ENCODE measurements at places on chromosomes 13 and 19. TPM values are rescaled to one million over a fixed set of nuclear protein-coding genes. Genes with fewer than 3 reads are reported as not detected.
A peak's percentile ranks its signal among the peaks of the same experiment; 100 is the strongest.

DNA sequence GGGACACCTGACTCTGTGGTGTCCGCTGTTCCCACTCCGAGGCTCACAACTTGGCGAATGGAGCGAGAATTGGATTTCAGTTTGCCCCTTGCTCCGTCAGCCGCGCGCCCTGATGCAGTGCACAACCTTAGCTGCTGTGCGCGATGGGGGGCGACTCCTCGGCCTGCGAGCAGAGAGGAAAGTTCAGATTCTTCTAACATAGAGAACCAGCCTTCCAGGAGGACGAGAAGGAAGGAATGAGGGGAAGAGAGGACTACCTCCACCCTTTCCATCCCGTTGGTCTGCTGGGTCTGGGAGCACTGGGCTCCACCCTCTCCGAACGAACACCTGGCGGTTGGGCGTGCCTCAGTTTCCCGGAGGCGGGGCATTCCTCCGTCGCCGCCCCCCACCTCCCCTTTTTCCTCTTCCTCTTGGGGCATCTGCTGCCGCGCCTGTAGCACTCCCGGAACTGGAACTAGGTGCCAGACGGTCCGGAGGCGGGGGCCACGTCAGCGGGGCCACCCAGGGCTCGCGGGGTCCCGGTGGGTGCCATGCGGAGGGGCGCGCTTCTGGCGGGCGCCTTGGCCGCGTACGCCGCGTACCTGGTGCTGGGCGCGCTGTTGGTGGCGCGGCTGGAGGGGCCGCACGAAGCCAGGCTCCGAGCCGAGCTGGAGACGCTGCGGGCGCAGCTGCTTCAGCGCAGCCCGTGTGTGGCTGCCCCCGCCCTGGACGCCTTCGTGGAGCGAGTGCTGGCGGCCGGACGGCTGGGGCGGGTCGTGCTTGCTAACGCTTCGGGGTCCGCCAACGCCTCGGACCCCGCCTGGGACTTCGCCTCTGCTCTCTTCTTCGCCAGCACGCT is at the start of gene KCNK6:
Gene KCNK6, plus strand, starts transcription at position 425 of the 838 bp plus-strand sequence. Its CDS starts 106 bp downstream, at position 531.
- DNase-seq = peak; percentile 16

GRCh38 chr19:15293781-15294491 is 38.4 kb downstream of the BRD4 start:
- DNase-seq = no peak

DNA sequence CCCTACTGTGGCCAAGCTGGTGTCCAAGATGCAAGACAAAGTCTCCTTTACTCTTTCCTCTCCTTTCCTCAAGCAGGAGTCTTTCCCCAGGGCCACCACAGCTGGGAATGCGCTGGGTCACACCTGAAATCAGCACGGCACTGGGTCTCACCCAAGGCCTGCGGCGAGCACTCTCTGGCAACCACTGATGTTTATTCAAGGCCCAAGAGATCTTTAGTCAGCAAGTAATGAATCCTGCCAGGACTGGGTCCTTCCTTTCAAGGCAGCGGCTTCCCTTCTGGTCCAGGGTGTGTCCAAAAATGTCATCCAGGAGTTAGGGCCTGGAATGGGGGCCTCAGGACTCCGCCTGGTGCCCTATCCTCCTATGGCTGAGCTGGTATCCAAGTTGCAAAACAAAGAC is 24.1 kb downstream of the BLOC1S3 start:
- DNase-seq = no peak

GRCh38 chr13:73335210-73335609 is 276.4 kb downstream of the KLF5 start:
- DNase-seq = no peak

GRCh38 chr19:42253245-42254088 is 1.5 kb downstream of the ERF start:
- DNase-seq = peak; percentile 65

- DNase-seq = no peak
These were observed 411.0 kb downstream of the ZNF536 start for GRCh38 chr19:30783212-30783611.

DNA sequence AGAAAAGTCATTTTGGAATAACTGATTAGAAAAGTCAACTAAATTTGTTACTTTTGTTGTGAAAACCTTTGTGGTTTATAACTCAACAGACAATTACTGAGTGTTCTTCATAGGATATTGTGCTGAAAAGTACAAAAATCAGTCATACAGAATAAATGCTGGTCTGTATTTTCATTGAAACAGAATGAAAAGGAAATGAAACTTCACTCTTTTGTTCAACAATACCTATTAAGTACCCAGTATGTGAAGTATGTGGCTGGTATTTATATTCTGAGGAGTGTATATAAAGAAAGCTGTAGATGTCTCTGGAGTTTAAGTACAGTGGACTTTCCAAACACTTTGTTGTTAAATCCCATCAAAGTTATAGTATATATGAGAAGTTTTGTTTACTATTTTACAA is 828.4 kb upstream of the ATXN8OS start:
- no peak for DNase-seq

DNA sequence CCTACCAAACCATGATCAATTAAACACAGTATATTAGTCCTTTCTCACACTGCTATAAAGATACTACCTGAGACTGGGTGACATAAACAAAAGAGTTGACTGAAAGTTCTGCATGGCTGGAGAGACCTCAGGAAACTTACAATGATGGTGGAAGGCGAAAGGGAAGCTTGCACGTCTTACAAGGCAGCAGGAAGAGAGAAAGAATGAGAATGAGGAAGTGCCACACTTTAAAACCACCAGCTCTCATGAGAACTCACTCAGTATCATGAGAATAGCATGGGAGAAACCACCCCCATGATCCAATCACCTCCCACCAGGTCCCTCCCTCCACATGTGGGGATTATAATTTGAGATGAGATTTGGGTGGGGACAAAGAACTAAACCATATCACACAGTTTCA is 324.9 kb upstream of the ZNF507 start:
- DNase-seq = no peak

Gene MBD3L2
- not detected for total RNA-seq
